ENCODE measurements at places on chromosomes 16 and 17. TPM values are rescaled to one million over a fixed set of nuclear protein-coding genes. Genes with fewer than 3 reads are reported as not detected.

The HS3ST4 gene
- total RNA-seq = not detected

The SCNN1B gene
- total RNA-seq = not detected

The KLHL10 gene
- total RNA-seq = not detected

DNA sequence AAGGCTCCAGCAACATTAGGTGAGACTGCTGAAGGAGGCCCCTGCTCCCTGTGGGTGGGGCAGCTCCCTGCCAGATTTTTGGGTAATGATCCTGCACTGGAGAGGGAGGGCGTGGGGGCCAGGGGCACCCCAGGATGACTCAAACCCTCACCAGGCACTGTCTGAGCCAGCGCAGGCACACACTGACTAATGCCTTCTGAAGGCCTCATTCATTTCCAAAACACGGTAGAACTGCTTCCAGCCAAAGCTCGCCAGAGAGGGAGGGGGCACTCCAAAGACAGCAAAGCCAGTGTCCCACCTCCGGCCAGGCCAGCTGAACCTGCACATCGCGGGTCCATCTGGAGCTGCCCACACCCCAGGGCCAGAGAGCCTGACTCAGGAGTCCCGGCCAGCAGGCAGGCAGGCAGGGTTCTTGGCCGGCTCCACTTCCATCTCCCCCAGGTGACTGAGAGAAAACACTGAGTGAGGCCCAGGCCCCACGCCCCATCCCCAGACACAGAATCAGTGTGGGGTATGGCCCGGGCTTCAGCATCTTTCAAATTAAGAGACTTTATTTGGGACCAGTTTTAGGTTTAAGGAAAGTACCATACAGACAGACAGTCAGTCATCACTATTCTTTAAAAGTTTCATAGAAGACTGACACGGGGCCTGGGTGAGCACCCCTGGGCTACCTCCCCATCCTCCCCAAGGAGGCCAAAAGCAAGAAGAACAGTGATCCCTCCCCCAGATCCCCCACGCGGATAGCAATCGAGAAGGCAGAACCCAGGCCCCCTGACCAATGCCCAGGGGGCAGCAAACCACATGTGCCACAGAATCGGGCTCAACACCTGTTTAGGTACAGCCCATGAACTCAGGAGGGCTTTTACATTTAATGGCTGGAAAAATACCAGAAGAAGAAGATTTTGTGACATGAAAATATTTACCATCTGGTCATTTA, 2.3 kb downstream of the PIEZO1 start:
- peak overlapping the region; percentile 92 for H3K27ac ChIP-seq
- no peaks in the 10 kb centered on the region for H3K27me3 ChIP-seq
- H3K4me1 ChIP-seq = peaks cover 59% of the 10 kb centered on the region
- no peak for DNase-seq
- peak overlapping the region; percentile 87 for H3K4me3 ChIP-seq

DNA sequence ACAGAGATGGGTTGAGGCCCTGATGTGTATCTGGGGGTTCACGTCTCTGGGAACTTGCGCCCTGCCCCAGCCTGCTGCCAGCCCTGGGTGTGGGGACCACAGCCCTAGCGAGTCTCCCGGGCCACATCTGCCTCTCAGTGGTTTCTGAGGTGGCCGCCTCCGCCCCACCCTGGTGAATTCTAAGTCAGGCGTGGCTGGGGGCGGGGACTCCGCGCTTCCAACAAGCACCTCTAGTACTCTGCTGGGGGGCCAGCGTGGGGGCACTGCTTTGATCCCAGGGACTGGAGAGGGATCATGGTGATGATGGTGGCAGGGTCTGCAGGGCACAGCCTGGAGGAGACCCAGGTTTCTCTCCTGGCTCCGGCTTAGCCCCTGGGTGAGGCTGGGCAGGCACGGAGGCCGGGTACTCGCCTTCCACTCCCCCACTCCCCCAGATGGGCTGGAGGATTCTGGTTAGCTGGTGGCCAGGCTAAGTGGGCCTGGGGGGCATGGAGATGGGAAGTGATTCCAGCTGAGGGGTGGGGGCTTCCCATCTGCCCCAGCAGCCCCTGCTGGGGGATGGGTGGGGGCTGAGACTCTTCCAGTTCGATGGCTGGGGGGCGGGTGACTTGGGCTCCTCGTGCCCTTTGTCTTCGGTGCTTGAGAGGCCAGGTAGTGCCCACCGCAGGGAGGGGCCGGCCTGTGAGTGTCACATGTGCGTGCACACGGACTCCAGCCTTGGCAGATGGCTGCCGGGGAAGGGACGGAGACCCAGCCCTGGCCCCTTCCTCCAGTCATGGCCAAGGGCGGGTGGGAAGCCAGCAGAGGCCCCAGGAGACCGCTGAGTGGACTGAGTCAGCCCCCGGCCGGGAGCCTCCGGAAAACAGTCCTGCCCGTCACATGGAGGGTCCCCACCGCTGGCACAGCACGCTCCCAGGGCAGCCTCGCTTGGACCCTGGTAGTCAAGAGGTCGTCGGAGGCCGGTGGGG, 3.9 kb downstream of the GLIS2 start:
- H3K4me3 ChIP-seq = no peak overlapping the region
- no peaks in the 10 kb centered on the region for H3K36me3 ChIP-seq

DNA sequence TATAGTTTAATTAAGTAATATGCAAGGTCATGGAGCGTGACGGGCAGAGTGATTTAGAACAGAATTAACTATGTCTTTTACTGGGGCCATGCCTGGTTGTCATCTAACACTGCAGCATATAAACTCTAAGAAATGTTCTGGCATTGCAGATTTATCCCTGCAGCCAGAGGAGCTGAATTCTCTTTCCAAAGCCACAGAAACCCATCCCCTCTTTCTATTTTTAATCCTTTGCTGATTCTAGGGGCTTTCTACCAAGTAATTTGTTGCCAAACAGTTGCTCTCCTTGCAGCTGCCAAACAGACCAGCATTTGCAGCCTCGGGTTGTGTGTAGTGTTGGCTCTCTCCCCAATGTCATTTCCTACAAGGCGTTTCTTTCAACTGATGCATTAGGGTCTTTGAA, 243.2 kb upstream of the MON1B start:
- H3K27ac ChIP-seq = no peak overlapping the region
- no peaks in the 10 kb centered on the region for H3K36me3 ChIP-seq
- H3K4me1 ChIP-seq = no peaks in the 10 kb centered on the region
- no peak overlapping the region for H3K4me3 ChIP-seq
- DNase-seq = no peak
- H3K27me3 ChIP-seq = no peaks in the 10 kb centered on the region

The SMTNL2 gene
- total RNA-seq = not detected

- peaks cover 11% of the 10 kb centered on the region for H3K27me3 ChIP-seq
- H3K27ac ChIP-seq = no peak overlapping the region
- no peak overlapping the region for H3K4me3 ChIP-seq
- H3K4me1 ChIP-seq = no peaks in the 10 kb centered on the region
- H3K36me3 ChIP-seq = no peaks in the 10 kb centered on the region
- DNase-seq = no peak
Measured at GRCh38 chr16:86222547-86222946, 287.8 kb upstream of the FOXF1 start.

GRCh38 chr16:14011001-14011400, 60.1 kb upstream of the MRTFB start:
- no peak overlapping the region for H3K4me3 ChIP-seq
- no peak for DNase-seq
- H3K36me3 ChIP-seq = no peaks in the 10 kb centered on the region
- no peak overlapping the region for H3K27ac ChIP-seq
